ENCODE measurements at places on chromosomes 3 and 15.
A peak's percentile ranks its signal among the peaks of the same experiment; 100 is the strongest.

DNA sequence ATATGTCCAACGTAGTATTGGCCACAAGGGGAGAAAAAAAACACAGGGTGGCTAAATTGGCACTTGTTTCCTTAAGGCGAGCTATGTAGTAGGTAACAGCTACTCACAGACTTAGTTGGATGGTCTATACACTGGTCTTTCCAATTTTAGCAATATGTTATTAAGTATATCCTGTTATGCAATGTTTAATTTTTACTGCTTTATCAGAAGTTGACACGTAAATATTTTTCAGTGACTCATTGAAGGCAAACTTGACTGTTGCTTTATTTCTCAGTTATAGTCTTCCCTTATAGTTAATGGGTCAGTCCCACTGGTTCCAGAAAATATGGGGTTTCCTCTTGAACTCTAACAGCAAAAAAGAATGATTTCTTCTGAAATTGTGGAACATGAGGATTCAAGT lies 46.5 kb downstream of the ADPGK start:
- no peak for DNase-seq

DNA sequence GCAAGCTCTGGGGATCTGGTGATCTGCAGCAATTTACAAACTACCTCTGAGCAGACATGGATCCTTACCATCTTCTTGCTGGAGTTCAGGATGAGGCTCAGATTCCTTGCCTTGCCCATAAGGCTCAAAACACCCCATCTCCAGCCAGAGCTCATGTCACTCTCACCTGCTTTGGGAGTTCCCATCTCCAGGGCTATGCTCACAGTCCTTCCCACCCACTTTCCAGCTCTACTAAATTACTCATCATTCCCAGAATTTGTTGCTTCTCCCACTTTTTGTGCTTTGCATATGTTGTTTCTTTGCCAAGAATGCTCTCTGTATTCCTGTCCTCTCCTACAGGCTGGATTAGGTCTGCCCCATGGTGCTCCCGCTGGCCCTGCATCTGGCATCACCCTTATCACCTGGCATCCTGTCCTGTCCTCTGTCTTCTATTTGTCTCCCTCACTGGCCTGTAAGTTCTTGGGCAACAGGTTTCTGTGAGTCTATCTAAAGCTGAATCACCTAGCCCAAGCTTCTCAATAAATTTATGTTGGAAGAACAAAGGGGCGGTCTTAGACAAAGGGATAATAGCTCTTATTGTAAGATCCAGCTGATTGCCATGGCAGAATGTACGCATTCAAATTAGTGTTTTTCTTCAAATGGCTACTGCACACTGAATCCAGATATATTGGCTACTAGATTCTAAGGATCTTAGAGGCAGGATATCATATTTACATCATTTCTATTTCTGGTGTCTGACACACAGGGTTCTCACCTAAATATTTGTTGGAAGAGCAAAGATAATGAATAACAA lies 179.2 kb downstream of the CLSTN2 start:
- no peak for DNase-seq

DNA sequence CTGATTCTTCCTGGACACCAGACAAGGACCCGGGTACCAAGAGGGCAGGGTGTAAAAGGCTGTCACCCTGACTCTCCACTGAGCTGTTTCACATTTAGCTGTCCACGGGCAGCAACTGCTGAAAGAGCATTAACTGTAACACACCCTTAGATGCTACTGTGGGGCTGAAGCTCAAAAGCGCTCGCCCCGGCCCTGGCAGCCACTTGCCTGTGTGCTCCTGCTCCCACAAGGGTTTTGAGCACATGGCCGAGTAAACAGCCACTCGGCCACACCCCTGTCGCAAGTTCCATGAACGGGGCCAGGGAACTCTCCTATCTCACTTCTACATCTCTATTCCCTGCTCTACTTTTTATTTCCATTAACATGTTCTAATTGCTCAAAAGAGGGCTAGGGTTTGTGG lies 421.7 kb downstream of the TUSC7 start:
- no peak for DNase-seq

GRCh38 chr3:60577601-60578000 lies 673.7 kb downstream of the FHIT start:
- DNase-seq = no peak

DNA sequence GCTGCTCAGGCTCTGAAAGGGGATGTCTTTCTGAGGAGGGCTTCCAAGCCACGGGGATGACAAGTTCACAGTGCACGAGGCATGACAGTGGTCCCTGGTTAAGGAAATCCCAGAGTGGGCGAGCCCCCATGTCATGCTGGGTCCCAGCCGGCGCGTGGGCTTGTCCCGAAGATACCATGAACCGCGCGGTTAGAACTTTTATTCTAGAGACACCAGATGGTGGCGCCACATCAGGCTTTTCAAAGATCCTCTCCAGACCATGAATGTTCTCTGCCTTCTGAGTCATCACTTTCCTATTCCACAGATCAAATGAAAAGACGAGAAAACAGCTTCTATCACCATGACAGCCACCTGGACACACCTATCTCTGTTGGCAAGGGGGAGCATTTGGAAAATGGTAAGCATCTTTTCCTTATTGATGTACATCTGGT lies 227.8 kb upstream of the LYSMD4 start:
- peak; percentile 58 for DNase-seq

DNA sequence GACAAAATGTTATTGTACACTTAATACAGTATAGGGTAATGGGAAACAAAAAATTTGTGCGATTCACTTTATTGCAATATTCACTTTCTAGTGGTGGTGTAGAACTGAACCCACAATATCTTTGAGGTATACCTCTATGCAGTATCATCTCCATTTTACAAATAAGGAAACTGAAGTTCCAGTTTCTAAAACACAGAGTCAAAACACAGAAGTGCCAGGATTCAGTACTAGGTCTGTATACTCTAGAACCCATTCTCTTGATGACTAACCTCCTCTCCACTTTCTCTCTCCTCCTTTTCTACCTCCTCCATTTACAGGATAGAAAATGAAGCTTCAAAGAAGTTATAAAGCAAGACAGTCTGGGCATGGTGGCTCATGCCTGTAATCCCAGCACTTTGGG lies 62.2 kb downstream of the MB21D2 start:
- no peak for DNase-seq

DNA sequence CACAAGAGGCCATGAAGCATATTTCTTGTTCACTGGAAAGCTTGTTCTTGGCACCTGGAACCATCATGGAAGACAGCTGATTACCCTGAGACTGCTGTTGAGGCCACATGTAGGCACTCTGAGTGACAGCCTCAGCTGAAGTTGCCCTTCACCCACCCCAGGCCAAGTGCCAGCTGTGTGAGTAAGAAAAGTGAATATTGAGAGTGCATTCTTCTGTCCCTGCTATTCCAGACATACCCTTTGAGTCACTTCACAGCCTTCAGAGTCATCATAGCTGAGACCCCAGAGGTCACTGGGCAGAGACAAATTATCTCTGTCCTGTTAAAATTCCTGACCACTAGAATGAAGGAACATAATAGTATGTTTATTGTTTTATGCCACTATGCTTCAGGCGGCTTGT lies 79.6 kb downstream of the NFKBIZ start:
- DNase-seq = no peak

DNA sequence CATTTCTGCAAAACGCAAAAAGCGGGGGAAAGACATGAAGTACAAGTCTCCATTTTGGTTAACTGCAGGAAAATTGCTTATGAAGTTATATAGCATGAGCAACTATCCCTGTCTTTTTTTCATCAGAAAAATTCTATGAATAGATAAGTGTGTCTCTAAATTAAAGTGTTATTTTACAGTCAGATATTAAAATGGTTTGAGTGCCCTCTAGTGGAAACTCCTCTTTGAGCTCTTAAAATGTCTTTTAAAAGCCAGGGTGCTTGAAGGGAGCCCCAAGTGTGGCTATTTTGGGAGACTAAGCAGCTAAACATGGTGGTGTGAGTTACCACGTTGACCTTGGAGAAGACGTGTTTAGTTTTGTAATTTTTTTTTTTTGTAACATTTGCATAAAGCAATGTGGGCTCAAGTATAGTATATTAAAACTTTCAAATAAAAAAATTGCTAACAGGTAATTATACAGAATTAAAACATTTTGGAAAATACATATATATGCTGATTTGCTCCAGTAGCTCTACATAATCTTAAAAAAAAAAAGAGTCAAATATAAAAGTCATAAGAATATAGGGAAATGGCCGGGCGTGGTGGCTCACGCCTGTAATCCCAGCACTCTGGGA lies 77.2 kb downstream of the PPP2R3A start:
- peak; percentile 50 for DNase-seq

Measured in iPS-NIHi11 (cell line).